Vein endothelial cell (primary cell): ENCODE measurements at places on chromosomes 2 and 18. TPM values are rescaled to one million over a fixed set of nuclear protein-coding genes. Genes with fewer than 3 reads are reported as not detected.

The DGKD gene
- total RNA-seq, result 9.6 and 11.8 TPM in 2 replicates

The GCG gene
- total RNA-seq, result not detected in 2 replicates

The OTX1 gene
- not detected in 2 replicates for total RNA-seq

The WBP1 gene
- 29.4 and 39.2 TPM in 2 replicates for total RNA-seq
